Lung (tissue), 17 donors: ENCODE measurements at places on chromosomes 12 and 14. TPM values are rescaled to one million over a fixed set of nuclear protein-coding genes. Genes with fewer than 3 reads are reported as not detected.

The RIC8B gene
- 12.2 TPM for total RNA-seq

The TBPL2 gene
- not detected for total RNA-seq

The TMTC2 gene
- 77.1 TPM for total RNA-seq

DNA sequence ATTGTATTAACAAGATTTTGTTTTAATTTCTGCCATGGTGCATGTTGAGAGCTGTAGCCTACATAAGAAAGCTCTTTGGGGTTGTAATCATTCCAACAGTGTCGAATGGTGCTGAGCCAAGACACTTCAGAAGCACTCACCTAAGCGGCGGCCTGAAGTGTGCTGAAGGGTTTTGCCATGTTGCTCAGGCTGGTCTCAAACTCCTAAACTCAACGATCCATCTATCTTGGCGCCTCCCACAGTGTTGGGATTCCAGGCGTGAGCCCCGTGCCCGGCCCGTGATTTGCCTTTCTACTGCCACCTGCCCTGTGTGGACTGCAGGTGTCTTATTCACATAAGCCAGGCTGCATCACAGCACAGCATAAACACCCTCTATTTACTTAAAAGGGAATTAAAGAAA is 48.9 kb downstream of the AMN start:
- no peak for DNase-seq
- H3K36me3 ChIP-seq: peaks cover 37% of the 10 kb centered on the region

- no peak for DNase-seq
- H3K4me1 ChIP-seq: peaks cover 4% of the 10 kb centered on the region
- H3K4me3 ChIP-seq: no peak overlapping the region
- H3K36me3 ChIP-seq: no peaks in the 10 kb centered on the region
Observed at GRCh38 chr12:116885491-116885890, 4.2 kb upstream of the HRK start.

GRCh38 chr12:51819736-51820525 is 28.6 kb downstream of the FIGNL2 start:
- no peak overlapping the region for H3K4me3 ChIP-seq
- no peaks in the 10 kb centered on the region for H3K27me3 ChIP-seq
- no peaks in the 10 kb centered on the region for H3K4me1 ChIP-seq
- no peaks in the 10 kb centered on the region for H3K36me3 ChIP-seq
- no peak overlapping the region for H3K27ac ChIP-seq
- no peak for DNase-seq

GRCh38 chr12:65463082-65463481 is 184.6 kb downstream of the MSRB3 start:
- H3K36me3 ChIP-seq: no peaks in the 10 kb centered on the region
- no peak for DNase-seq
- no peaks in the 10 kb centered on the region for H3K27me3 ChIP-seq
- H3K4me3 ChIP-seq: no peak overlapping the region
- no peak overlapping the region for H3K27ac ChIP-seq
- peaks cover 3% of the 10 kb centered on the region for H3K4me1 ChIP-seq

GRCh38 chr12:56993346-56993745 is 13.0 kb downstream of the ZBTB39 start:
- H3K4me1 ChIP-seq: peaks cover 20% of the 10 kb centered on the region
- H3K27ac ChIP-seq: no peak overlapping the region
- no peak for DNase-seq

DNA sequence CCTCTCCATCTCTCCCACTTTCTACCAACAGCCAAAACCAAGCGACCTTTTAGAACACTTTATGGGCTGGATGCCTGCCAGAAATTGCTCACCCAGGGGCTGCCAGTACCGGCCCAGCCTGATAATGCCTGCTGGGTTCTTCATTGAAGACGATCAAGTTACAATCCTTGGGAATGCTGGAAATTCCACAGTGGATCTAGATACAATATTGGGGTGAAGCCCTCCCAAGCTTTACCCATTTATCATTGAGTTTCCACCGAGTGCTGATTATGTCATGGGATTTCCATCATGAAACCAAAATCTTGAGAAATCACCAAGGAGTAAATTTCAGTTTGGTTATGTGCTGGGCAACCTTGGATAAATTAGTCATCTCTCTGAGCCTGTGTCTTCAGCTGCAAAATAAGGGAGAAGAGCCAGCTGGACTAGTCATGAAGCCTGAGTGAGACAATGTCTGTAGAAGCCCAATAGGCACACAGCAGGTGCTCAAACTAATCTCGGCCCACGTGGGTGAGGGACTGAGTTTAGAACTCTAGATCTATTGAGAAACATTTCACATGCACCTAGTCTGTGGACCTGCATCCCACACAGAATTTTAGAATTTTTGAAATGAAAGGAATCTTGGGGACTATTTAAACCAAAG is 75.5 kb upstream of the CLMN start:
- H3K27ac ChIP-seq: no peak overlapping the region
- H3K27me3 ChIP-seq: no peaks in the 10 kb centered on the region
- no peaks in the 10 kb centered on the region for H3K4me1 ChIP-seq
- no peaks in the 10 kb centered on the region for H3K36me3 ChIP-seq
- no peak for DNase-seq
